ENCODE measurements at places on chromosomes 11 and 22.
A peak's percentile ranks its signal among the peaks of the same experiment; 100 is the strongest.

- peak; percentile 8 for DNase-seq
Measured at GRCh38 chr11:1194977-1195681, 27.7 kb upstream of the MUC5B start.

- no peak for DNase-seq
Measured at GRCh38 chr11:10653946-10654810, 39.4 kb downstream of the IRAG1 start.

DNA sequence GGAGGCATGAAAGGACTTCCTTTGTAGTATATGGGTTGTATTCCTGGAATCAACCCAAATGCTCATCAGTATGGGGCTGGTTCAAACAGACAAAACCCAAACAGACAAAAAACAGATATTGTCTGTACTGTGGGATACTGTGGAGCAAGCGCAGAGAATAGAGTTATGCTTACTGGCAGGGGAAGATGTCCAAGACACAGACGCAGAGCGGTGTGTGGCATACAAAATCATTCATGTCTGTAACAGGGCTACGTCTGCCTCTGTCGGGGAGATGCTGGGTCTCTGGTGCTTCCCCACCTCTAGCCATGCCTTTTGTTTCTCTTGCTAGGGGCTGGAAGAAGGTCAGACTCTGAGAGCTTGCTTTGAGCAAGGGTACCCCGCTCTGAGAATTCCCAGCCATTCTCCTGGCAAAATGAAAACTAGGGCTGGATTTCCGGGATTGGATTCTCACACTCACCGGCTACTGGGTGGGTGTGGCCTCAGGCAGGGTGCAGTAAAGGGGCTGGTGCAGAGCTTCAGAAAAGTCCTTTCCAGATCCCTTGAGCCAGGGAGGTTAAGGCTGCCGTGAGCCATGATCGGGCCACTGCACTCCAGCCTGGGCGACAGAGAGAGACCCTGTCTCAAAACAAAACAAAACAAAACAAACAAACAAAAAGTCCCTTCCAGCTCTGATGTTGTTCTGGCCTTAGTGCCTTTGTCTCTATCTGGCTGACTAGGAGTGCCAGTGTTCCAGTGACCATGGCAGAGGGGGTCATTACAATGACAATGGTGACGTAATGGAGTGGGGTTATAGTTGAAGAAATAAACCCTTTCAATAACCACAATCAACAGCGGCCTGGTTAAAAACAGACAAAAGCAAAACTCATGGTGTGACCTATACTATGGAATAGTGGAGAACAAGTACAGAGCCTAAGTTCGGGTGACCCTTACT, 2.9 kb upstream of the ABCC8 start:
- DNase-seq = no peak

DNA sequence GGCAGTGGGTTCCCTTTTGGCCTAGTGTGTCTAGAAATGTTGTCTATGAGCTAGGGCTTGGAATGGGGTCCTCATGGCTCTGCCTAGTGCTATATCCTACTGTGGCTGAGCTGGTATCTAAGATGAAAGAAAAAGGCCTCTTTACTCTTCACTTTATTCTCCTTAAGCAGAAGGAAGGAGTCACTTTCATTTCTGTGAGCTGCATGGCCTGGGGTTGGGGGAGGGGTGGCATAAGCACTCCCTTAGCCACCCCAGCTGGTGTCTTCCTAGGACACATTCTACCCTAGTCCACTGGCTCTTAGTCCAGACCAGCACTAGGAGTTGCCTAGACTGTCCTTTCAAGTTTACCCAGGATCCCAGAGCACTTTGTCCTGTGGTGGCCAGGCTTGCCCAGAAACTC, 1148.9 kb upstream of the CNTN5 start:
- DNase-seq = no peak

DNA sequence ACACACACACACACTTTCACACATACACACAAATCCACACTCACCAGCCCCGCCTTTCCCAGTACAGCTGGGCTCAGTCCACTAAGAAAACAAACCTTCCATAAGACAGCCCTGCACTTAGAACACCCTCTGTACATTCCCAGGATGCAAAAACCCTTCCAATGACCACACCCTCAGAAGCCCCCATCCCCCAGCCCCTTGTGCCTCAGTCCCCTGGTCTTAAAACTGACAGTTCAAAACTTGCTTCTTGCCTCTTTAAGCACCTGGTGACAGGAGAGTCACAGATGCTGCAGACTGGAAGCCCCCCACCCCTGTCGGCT, 23.0 kb downstream of the APLNR start:
- DNase-seq = no peak

- no peak for DNase-seq
Measured at GRCh38 chr11:44829838-44830237, 103.1 kb downstream of the TSPAN18 start.

DNA sequence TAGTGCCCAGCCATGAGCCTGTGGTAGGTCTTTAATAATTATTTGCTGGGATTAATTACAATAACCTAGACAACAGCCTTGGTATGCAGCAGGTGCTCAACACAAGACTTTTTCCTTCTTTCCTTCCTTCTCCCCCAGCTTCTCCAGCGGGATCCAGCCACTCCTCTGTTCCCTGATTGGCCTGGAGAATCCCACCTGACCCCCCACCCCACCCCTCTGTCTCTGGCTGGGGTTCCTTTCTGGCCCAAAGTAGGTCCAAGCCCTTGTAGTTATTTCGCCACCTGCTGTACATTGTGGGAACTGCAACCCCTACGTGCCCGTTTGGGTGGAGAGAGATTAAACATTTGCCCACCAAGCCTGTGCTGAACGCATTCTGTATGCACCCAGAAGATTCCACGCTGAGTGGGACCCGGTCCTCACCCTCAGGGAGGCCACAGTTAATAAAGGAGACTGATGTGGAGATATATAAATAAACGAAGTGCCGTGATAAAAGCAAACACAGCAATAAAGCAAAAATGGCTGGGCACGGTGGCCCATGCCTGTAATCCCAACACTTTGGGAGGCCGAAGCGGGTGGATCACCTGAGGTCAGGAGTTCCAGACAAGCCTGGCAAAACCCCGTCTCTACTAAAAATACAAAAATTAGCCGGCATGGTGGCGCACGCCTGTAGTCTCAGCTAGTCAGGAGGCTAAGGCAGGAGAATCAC, 32.1 kb upstream of the DGKZ start:
- DNase-seq = peak; percentile 71

GRCh38 chr22:49951986-49952896, 8.3 kb upstream of the PIM3 start:
- peak; percentile 32 for DNase-seq

GRCh38 chr11:13375798-13376197, 87.2 kb downstream of the BTBD10 start:
- no peak for DNase-seq

- DNase-seq = no peak
Measured at GRCh38 chr11:3831378-3832239, 9.2 kb downstream of the RHOG start.

DNA sequence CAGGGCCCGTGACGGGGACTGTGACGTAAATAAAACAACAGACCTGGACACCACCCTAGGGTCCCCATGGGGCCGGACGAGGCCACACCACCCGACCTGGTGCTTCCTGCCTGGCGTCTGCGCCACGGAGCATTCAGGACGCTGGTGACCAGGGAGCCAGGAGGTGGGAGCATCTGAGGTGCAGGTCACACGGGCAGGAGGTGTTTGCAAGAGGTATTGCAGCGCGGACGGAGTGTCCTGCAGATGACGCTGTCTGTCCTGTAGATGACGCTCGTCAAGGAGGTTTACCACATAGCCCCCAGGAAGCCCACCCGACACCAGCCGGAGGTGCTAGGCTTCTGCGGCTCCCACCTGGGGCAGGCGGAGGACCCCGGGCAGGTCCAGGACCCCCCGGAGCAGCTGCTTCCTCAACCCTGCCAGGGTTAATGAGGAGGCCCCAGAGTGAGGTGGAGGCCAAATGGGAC, 986 bp upstream of the MUC5B start:
- DNase-seq = no peak

DNA sequence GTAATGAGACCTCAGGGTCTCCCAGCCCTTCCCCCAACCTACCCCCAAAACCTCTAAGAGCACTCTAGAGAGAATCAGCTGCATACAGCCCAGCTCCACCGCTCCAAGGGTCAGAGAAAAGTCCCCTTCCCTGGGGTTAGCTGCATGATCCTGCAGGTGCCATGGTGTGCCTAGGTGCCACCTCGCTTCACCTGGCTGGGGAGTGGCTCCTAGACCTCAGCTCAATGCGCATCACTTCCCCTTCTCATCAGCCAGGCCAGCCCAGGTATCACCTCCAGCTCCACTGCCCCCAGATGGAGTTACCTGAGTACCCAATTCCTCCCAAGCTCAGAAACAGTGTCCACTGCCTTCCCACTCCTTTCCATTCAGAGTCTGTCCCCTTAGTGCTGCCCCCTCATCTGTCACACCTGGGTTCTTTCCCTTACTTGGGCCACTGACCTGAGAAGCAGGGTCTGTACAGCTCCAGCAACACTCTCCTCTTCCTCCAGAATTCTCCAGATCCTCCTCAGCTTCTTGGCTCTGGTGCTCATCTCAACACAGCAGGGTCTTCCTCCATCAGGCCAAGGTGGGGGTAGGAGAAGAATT, 1.3 kb downstream of the STARD10 start:
- DNase-seq = no peak

DNA sequence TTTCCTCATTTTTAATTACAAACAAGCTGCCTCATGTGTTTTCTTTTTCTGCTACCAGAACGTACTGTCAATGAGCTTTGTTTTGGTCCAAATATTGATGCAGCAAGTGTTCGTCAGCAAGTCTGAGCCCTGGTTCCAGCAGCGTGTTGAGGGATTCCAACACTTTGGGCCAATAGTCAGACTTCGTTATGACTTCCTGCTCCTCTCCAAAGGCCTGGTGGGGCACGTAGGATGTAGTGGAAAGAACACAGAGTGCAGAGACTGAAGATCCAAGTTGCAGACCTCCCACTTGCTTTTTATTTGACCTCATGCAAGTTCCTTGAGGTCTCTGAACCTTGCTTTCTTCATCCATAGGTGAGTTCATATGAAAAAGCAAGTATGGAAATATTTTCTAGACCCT, 138.2 kb downstream of the BBOX1 start:
- DNase-seq = no peak

DNA sequence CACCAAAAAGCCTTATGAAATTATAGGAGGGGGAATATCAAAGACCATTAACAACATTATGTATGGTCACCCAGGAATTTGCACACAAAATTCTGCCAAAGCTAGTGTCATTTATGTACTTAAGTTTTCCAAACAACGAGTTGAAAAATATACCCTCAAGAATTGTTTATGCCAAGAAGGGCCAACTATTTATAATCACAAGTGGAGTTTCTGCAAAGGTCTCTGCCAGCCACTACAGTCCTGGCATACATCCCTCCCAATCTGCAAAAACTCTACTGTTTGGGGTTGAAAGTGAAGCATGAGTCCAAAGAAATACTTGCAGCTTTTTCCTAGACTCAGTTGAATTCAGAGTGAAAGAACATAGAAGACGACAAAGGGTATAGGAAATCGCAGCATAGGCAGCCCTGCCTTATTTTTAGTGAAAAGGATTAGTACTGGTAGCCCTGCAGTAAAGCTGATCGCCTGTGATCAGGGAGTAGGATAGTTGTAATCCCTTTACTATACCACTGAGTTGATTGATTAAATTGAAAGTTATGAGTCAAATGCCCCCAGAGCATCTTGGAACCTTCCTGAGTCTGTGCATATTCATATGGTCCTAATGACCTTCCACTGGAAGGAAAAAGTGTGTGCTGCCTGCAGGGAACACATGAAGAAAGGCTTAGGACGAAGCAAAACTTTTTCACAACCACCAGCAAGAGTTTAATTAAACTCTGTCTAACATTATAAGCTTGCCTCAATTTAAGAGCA, 144.0 kb downstream of the SPON1 start:
- no peak for DNase-seq

GRCh38 chr11:79440571-79441460, at the start of gene TENM4:
TENM4 (minus strand) TSS chr11:79441030; CDS start chr11:79069944, 371,086 bp downstream.
- DNase-seq = peak; percentile 93

DNA sequence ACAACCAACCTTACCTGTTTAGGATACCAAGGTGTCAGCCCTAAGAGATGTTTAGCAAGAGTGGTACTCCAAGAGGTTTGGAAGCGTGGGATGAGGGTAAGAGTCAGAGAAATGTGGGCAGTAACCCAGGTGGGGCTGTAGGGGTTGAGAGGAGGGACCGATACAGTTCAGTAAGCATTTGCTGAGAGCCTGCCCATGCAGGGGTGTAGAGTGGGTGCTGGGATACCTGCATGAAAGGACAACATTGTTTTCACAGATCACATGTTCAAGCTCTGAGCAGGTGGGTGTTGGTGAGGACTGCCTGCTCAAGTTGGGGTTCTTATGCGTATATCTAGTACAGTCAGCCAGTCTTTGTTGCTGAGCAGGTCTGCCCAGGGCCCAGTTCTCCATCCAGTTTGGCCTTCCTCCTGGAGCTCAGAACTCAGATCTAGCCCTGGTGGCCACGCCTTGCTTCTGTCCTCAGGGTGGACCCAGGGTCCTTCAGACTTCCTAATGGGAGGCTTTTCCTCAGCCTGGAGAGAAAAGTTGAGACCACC, 14.8 kb downstream of the PPFIBP2 start:
- no peak for DNase-seq

DNA sequence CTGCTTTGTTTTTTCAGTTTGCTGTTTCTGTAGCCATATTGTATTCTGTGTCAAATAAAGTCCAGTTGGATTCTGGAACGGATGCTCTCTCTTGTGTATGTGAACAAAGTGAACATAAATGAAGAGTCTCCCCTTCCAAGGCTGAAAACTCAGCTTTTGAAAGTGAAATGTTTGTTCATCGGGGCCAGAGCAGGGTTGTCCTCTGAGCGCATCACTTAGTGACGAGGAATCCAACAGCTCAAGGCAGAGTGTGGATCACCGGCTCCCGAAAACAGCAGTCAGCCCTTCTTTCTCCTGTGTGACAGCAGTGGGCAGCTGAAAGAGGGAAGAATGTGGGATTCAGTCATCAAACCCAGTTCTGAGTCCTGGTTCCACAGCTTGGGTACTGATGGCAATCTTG, 21.4 kb downstream of the RBX1 start:
- no peak for DNase-seq

- no peak for DNase-seq
Measured at GRCh38 chr11:119130662-119131061, 9.3 kb downstream of the HINFP start.

DNA sequence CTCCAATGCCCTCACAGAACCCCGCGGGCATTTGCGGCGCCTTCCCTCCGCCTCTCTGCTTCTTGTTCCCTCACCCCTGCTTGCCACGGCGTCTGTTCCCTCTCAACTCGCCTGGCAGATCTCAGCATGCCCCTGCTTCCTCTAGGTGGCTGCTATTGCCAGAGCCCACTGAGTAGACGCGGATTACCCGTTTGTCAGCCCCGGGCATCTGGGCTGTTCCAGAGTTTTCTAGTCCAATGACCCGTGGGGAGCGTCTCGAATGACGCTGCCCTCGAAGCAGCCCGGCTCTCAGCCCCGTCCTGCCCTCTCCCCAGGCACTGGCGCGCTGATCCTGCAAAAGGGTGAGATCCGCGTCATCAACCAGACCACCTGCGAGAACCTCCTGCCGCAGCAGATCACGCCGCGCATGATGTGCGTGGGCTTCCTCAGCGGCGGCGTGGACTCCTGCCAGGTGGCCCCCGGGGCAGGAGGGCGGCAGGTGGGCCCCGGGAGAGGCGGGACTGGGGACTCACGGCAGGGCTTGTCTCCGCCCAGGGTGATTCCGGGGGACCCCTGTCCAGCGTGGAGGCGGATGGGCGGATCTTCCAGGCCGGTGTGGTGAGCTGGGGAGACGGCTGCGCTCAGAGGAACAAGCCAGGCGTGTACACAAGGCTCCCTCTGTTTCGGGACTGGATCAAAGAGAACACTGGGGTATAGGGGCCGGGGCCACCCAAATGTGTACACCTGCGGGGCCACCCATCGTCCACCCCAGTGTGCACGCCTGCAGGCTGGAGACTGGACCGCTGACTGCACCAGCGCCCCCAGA, 49.7 kb downstream of the ST14 start:
- DNase-seq = peak; percentile 3
